NCI-H1048 (cell line): ENCODE measurements at places on chromosomes 12 and 14.

GRCh38 chr12:65292241-65292640, 13.8 kb downstream of the MSRB3 start:
- no peak for DNase-seq

- DNase-seq = no peak
Observed at GRCh38 chr12:22981711-22982110, 356.7 kb downstream of the ETNK1 start.

GRCh38 chr14:76101391-76102379, 50.0 kb upstream of the GPATCH2L start:
- DNase-seq = no peak

DNA sequence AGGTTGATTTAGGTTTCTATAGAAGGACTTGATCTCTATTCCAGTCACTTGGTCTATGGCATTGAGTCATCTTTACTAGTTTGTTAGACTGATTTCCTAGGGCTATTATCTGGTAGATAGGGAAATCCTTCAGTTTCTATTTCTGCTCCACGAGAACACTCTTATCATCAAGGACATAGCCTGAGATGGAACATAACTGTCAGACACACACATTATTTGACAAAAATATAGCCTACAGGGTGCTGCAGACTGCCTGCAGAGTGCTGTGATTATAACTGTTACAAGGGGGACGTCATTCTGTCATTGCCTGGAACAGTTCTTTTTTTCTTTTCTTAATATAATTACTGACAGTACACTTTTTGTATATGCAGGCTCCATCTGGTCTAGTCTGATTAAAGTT, 82.0 kb downstream of the TMEM117 start:
- no peak for DNase-seq

DNA sequence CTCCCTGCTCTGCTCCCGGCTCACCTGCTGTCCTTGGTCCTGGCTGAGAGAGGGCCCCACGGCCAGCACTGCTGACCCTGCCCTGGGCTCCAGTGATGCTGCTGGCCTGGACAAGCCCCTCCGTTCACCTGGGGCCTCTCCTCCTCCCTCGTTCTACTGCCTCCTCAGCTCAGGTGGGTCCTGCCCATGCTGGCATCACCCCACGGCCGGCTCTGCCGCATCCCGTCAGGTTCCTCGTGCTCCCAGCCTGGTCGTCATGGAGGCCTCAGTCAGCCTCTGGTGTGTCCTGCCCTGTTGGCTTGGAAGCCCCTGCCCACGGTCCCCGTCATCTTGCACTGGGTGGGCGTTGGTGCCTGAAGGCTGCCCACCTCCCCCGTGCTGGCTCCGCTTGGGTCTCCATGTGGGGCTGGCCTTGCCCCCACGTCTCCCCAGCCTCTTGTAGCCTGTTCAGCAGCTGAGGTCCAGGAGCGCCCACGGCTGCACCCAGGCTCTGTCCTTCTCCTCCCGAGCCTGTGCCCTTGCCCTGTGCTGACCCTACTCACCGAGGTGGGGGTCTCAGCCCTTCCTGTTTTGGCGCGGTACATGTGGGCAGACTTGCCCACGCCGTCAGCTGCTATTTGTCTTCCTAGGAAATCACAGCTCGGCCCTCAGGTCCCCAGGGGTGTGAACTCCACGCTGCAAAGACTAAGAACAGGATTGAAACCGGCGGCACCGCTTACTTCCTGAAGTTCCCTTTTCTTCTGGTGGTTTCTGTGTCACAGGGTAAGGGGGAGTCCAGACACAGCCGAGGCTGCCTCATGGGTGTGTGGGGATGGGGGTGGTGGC, 121.6 kb downstream of the TMEM121 start:
- DNase-seq = no peak

DNA sequence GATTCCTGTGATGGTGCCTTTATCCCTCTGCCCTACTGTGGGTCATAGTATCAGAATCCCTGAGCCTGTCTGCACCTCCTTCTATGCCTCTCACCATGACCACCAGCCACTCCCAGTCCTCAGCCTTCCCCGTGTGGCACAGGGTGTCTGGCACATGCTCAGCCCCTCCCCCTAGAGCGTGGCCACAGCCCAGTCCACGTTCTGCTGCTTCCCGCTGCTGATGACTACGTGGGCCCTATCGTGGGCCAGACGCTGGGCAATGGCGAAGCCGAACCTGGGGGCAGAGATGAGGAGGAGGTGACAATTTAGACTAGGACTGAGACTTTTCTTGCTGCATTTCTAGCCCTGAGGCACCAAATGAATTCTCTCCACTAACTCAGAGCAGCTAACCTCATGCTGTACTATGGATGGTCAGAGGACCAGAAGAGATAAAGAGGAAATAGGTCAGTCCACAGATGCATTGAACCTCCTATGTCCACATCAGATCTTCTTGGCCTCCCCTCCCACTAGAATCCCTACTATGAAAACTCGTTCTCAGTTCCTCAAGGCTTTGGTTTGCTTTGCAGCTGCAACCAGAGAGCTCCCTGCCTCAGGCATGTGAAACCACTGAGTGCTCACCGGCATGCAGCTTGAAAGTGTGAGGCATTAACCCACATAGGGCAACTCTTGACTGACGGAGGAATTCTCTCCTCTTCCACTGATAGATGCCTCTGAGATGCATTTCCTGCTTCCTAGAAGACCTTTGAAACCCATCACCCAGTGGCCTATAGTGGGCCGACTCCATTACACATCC, 126.3 kb upstream of the DHRS4 start:
- no peak for DNase-seq

- no peak for DNase-seq
Observed at GRCh38 chr12:126171937-126172559, 1106.8 kb downstream of the AACS start.

DNA sequence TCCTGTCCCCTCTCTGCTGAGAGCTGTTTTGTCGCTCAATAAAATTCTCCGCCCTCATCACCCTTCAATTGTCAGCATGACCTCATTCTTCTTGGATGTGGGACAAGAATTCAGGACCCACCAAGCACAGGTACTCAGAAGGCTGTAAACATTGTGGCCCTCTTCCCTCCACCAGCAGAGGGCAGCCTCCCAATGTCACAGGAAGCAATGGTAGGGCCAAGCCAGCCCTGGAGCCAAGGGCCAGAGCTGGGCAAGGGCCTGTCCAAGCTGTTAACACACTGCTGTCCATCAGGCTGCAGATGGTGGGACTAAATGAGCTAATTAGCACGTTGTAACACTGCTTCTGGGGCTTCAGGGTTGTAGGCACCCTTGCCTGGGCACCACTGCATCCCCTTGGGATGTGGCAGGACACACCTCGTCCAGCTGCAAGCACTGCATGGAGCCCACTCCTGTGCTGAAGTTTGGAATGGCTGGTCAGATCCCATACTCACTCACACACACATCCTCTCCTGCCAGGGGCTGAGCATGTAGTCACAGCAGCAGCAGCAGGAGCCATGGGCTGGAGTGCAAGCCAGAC, 62.7 kb upstream of the HECTD1 start:
- no peak for DNase-seq

- no peak for DNase-seq
Observed at GRCh38 chr12:123167329-123167728, 16.4 kb upstream of the PITPNM2 start.

DNA sequence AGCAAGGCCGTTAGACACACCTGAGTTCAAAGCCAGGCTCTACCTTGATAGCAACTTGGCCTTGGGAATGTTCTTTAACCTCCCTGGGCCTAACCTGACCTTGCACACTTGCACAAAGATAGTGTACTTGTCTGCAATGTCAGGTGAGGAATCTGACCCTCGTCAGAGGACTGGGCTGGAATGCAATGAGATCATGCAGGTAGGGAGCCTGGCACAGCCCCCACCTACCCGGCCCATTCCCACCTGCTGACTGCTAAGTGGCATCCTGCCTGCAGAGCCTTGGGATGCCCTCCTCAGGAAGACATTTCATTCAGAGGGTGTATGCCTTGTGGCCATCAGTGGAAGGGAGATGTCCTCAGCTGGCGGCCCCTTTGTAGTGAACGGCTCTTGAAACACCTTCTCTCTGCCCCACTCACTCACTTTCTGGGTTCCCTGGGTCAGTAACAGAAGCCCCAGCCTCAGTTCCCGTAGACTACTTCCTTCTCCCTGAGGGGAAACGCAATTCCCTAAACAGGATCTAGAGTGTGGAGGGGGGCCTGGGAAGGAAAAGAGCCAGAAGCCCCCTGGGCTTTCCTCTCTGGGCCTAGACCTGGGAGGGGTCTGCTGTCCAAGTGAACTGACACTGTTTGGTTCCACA, 68.0 kb upstream of the DICER1 start:
- no peak for DNase-seq

- DNase-seq = no peak
Observed at GRCh38 chr14:89445273-89445973, 28.4 kb upstream of the FOXN3 start.
